Esophagus squamous epithelium (tissue), 5 donors: ENCODE measurements at places on chromosomes 6 and 20. TPM values are rescaled to one million over a fixed set of nuclear protein-coding genes. Genes with fewer than 3 reads are reported as not detected.

Gene DEF6
- 24.4 TPM for total RNA-seq

Gene FERMT1
- total RNA-seq, result 53.5 TPM

DNA sequence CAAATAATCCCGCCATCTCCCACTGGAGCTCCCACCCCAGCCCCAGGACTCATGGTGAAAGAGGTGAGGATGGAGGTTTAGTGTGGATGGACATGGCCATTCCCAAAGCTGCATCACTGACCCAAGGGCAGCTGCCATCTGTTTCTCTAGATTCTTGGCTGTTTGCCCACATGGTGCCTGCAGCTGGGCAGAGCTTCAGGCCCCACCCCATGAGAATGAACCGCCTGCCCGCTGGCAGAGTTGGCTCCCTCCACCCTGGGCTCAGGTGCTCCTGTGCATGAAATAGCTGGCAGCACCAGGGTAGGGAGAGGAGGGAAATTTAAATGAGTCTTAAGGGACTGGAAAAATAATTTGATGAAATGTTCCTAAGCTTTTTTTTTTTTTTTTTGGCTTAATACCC lies 17.4 kb downstream of the SCML4 start:
- DNase-seq, result no peak

- DNase-seq, result no peak
Observed at GRCh38 chr6:36025260-36025931, 955 bp upstream of the SLC26A8 start.

DNA sequence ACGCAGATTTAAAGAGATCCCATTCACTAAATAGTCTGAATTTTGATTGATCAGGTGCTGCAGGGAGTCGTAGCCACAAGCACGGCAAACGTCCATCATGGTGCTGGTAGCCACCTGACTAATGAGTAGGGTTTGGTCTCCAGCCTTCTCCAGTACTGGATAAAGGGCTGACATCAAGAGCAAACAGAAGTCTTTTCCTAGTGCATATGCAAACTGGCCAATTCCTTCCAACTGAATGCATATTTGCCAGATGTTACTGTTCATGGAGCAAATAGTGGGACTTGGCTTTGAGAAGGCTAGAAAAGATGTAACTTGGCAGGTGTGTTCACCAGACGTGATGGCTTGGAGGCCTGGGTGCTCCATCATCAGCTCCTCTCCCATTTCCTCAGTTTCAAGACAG lies 21.6 kb downstream of the TTI1 start:
- DNase-seq, result no peak
